Hindlimb muscle (tissue), 1 donor: ENCODE measurements at places on chromosomes 12 and 14. TPM values are rescaled to one million over a fixed set of nuclear protein-coding genes. Genes with fewer than 3 reads are reported as not detected.

DNA sequence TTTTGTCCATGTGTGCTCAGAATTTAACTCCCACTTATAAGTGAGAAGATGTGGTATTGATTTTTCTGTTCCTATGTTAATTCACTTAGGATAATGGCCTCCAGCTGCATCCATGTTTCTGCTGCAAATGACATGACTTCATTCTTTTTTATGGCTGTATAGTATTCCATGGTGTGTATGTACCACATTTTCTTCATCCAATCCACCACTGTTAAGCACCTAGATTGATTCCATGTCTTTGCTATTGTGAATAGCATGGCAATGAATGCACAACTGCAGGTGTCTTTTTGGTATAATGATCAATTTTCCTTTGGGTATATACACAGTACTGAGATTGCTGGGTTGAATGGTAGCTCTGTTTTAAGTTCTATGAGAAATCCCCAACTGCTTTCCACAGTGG lies 657.7 kb downstream of the ETNK1 start:
- no peak for DNase-seq

DNA sequence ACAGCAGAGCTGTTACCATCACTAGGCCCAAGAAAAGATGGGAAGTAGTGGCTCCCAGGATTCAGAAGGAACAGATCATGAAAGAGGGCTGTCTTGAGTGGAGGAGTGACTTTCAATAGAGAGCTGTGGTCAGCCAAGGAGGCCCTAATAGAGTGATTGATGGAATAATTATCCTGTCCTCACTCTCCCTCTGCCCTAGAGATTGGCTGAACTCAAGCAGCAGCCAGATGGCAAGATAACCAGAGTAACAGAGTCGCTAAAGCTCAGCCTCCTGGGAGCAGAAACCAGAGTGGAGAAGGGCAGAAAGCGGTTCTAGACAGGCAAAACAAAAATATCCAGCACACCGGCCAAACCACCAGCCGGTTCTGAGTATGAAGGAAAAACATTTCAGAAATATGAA lies 23.1 kb downstream of the GMFB start:
- no peak for DNase-seq

DNA sequence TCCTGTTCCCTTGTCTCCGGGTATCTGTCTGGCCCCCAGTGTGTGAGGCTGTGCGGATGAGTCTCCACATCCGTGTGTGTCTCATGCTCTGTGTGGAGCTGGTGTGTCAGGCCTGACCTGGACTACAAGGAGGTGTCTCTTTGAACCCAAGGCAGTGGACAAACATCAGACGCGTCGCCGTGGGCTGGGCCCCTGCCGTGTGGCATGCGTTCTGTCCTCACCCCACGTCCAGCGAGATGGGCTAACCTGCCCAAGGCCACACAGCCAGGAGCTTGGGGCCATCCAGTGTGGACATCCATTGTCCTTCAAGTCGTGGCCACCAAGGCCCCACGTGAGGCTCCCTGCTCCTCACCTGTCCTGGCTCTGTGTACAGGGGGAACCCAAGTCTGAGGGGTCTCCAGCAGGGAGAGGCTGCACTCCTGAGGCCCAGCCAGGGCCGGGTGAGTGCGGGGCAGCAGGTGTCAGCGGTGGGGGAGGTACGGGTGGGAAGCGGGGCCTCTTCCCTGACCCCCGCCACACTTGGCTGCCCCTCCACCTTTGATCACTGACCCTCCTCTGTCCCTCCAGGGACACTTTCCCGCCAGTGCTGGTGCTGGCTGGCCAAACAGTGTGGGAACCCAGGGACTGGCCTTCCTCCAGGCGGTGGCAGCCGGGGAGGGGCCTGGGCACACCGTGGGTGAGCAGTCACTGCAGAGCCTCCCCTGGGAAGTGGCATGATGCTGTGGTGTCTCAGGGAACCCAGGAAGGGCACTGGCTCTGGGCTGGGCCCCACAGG lies 48.5 kb downstream of the CYP46A1 start:
- DNase-seq: no peak

DNA sequence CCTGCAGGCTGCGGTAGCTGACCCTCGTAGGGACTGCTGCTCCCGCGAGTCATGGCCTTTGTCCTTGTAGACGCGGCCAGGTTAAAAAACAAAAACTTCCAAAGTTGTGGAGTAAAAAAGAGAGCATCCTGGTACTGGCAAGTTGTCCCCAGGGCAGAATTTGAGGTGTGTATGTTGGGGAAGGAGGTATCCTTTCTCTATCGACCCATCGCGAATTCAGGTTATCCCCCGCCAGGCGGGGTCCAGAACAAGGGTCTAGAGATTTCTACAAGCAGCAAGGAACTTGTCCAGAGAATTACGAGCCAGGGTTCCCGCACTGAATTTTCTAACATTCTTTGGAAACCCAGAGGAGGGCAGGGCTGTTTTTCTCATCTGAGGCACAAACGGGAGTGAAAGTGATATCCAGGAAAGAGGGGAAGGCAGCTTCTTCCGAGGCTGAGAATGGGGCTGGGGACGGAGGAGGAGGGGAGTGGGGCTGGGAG lies 16.3 kb downstream of the TBX3 start:
- DNase-seq: no peak

- no peak for DNase-seq
Measured at GRCh38 chr12:116099652-116100432, 177.7 kb downstream of the MED13L start.

DNA sequence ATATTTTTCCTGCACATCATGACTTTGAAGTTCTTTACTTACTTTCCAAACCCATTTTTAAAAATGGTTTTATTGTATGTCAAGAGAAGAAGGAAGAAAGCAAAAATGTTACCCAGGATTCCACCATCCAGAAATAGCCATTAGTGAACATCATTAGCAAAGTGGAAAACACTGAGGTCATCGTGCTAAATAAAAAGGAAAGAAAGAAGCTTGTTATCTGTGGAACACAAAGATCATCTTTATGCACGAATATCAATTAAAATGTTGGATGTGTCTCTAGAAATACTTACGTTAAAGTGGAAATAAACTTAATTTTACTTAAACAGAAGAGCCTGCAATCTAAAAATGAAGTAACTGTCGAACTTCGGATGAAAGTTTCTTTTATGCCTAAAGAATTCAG lies 27.3 kb downstream of the SFSWAP start:
- no peak for DNase-seq

- no peak for DNase-seq
Measured at GRCh38 chr12:64673490-64674169, 63.3 kb downstream of the RASSF3 start.

GRCh38 chr12:45543887-45544286 lies 185.6 kb upstream of the ARID2 start:
- peak; percentile 66 for DNase-seq

DNA sequence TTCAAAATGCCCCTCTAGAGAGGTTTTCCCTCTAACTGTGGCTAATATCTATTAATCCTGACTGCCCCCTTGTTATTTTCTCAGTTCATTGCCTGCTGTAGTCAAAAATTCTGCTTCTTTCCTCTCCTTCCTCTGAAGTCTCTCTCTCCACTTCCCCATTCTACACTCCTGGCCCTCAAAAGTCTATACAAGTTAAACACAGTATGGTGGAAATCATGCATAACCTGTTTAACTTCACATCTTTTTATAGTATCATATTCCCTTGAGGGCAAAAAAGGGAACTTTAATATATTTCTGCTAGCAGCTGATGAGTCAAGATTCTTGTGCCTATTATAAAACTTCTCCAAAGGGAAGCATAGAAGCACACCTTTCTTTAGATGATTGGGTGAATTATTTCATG lies 16.7 kb downstream of the GRIP1 start:
- no peak for DNase-seq

GRCh38 chr12:73053893-73054292 lies 781.7 kb downstream of the TRHDE start:
- no peak for DNase-seq

DNA sequence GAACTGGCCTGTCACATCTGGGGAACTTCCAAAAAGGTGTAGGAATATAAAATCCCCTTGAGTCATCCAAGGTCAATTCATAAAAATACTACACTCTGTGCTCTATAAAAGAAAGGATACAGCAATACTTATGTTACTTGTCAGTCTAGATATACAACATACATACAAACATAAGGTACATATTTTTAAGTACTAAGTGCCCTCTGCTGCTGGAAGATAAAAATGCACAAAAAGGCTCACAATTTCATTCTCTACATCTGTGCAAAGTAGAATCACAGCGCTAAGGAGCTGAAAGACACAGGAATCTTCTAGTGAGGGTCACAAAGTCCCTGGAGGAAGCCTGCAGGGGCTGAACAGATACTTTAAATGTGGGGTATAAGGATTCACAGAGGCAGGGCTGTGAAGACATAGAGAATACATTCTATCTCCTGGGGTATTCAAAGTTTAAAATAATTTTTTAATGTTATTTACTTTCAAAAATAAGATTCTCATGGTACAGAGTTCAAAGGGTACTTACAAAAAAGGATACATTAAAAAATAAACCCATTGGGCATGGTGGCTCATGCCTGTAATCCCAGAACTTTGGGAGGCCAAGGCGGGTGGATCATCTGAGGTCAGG lies 10.2 kb upstream of the GOLGA5 start:
- DNase-seq: peak; percentile 64

- no peak for DNase-seq
Measured at GRCh38 chr12:1740161-1740948, 49.5 kb downstream of the ADIPOR2 start.

GRCh38 chr14:90303473-90303872 lies 28.3 kb downstream of the NRDE2 start:
- no peak for DNase-seq

DNA sequence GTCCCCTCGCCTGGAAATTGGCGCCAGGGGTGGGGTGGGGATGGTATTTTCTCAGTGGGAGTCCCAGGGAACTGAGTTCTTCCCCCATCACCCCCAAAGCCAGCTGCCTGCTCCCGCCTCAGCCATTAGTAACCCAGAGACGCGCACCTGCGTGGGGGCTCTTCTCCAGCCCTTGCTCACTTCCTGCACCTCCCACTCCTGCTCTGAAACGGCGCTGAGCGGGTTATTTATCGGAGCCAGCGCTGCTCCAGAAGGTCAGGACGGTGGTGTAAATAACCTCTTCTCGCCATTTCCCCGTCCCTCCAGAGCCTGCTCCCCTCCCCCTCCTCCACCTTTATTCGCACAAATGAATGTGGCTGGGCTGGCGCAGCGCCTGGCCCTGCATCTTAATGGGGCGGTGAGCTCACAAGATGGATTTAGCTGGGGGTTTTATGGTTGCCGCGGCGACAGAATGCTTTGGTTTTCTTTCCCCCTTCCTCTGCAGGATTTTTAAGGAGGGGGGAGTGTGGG lies 12.2 kb downstream of the GPR84 start:
- peak; percentile 74 for DNase-seq

DNA sequence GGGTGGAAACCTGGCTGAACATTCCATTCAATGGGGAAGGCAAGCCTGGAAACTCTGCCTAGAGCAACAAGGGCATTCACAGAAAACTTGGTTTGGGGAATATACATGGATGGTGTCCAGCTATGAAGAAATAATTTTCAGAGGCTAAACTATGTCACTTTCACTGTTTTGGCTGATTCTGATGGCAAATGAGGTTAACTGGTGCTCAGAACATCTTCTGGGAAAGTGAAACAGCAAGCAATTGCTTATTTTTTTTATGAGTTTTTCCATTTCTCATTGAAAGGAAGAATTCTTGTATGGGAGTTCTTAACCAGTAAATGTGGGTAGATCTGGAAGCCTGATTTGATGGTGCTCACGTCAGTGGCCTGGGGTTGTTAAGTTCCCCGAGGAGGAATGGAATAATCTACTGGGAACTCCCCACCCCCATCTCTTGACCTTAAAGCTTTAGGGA lies 132.8 kb upstream of the BTG1 start:
- DNase-seq: no peak

GRCh38 chr14:102200690-102201352 lies 61.1 kb downstream of the WDR20 start:
- DNase-seq: no peak

- DNase-seq: peak; percentile 65
Measured at GRCh38 chr14:58238252-58239243, 6.1 kb upstream of the PSMA3 start.

DNA sequence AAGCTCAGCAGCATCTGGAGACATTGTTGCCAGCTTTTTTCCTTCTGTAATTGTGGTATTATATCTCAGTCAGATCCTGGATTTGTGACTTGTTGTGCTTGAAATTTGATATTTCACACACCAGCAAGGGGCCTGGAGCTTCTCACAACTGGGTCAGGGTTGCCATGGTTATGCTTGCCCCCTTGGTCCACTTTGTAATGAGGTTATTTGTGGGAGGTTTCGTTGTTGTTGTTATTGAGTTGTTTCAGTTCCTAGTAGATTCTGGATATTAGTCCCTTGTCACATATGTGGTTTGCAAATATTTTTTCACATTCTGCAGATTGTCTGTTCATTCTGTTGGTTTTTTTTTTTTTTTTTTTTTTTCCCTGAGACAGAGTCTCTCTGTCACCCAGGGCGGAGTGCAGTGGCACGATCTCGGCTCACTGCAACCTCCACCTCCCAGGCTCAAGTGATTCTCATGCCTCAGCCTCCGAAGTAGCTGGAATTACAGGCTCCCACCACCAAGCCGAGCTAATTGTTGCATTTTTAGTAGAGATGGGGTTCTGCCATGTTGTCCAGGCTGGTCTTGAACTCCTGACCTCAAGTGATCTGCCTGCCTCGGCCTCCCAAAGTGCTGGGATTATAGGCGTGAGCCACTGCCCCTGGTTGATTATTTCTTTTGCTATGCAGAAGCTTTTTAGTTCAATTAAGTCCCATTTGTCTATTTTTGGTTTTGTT lies 80.6 kb upstream of the ETV6 start:
- DNase-seq: no peak

- no peak for DNase-seq
Measured at GRCh38 chr14:98370352-98370751, 901.6 kb downstream of the BCL11B start.

GRCh38 chr12:52278575-52279421 lies 4.4 kb downstream of the KRT86 start:
- peak; percentile 71 for DNase-seq

The C12orf75 gene
- 9.1 TPM for polyA plus RNA-seq

The DEPDC4 gene
- polyA plus RNA-seq: 2.3 TPM

The PLEKHH1 gene
- 2.0 TPM for polyA plus RNA-seq

The SSTR1 gene
- 0.04 TPM for polyA plus RNA-seq

The GRIP1 gene
- polyA plus RNA-seq: 0.89 TPM

The SERPINA9 gene
- not detected for polyA plus RNA-seq

The PIWIL1 gene
- 0.09 TPM for polyA plus RNA-seq

The TROAP gene
- 10.0 TPM for polyA plus RNA-seq

The ABCC9 gene
- polyA plus RNA-seq: 84.5 TPM

The DBX2 gene
- 0.12 TPM for polyA plus RNA-seq

The ESR2 gene
- polyA plus RNA-seq: 0.41 TPM

The ASB2 gene
- polyA plus RNA-seq: 31.7 TPM

The SLC5A8 gene
- not detected for polyA plus RNA-seq

The RHNO1 gene
- 22.9 TPM for polyA plus RNA-seq

The WSCD2 gene
- 1.7 TPM for polyA plus RNA-seq

The CISTR gene
- not detected for polyA plus RNA-seq

The RHOF gene
- polyA plus RNA-seq: 3.7 TPM

The OR4E2 gene
- polyA plus RNA-seq: not detected
